MV-4-11 (cell line): ENCODE measurements at places on chromosomes 12 and 14.

DNA sequence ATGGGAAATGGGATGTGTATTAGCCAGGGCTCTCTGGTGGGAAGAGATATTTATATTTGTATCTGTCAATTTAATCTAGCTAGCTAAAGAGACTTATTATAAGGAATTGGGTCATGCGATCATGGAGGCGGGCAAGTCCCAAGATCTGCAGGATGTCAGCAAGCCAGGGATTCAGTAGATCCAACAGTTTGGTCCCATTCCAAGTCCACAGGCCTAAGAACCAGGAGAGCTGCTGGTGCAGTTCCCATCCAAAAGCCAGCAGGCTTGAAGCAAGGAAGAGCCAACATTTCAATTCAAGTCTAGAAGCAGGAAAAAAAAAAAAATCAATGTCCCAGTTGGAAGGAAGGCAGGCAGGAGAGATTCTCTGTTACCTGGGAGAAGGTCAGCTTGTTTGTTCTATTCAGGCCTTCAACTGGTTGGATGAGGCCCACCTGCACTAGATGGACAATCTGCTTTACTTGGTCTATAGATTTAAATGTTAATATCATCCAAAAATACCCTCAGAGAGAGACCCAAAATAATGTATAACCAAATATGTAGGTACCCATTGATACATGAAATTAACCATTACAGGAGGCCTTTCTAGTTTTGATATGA, 60.7 kb upstream of the BCAT1 start:
- DNase-seq: no peak

- no peak for DNase-seq
These were observed 840 bp downstream of the DHRS7 start for GRCh38 chr14:60164404-60164711.

DNA sequence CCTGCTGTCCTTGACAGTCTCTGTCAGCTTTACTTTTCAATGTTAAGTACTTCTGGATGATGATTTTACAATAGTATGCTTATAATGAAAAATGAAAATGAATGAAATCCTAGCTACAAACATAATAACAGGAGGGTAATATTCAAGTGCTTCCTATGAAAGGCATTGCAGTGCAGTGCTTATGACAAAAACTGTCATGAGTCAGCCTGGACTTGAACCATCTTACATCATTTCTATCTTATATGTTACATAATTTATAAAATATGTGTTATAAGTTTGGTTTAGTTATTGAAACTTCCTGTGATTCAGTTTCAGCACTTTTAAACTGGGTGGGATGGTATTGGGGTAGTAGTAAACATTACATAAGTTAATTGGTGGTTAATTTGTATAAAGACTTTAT, 451.7 kb downstream of the TMEM117 start:
- DNase-seq: no peak

- DNase-seq: peak; percentile 95
These were observed 71.3 kb downstream of the PTHLH start for GRCh38 chr12:27900920-27901879.

GRCh38 chr12:2027351-2027750, 23.1 kb upstream of the DCP1B start:
- DNase-seq: no peak
